Fibroblast of the aortic adventitia (primary cell): ENCODE measurements at places on chromosomes 5 and 9.

DNA sequence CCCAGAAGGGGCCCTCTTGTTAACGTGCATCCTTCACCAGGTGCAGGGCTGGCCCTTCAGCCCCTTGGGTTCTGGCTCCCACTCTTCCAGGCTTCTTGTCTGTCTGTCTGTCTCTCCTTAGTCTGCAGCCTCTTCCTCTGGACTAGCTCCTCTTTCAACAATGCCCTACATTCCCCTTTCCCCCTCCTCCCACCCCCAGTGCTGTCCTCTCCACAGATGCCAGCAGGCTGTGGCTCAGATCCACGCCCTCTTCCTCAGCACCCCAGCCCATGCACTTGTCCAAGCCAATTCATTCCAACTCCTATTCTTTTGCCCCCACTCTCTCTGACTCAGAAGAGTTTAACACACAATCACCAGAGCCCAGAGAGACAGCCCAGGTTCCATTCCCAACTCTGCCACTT is 45.2 kb upstream of the ALDH1B1 start:
- DNase-seq = no peak

GRCh38 chr9:108083796-108084352 is 594.3 kb upstream of the KLF4 start:
- no peak for DNase-seq

DNA sequence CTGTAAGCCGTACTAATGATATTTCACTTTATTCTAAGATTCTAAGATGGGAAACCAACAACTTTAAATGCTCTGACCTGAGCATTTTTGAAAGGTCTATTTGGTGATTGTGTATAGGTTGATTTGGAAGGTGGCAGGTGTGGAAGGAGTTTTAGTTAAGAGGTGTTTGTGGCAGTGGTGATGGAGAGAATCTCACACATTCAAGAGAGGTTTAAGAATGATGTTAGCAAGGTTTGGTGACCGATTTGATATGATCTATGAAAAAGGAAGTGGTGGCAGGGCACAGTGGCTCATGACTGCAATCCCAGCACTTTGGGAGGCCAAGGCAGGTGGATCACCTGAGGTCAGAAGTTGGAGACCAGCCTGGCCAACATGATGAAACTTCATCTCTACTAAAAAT is 319.2 kb upstream of the CD180 start:
- DNase-seq = no peak

- DNase-seq = peak; percentile 94
Measured at GRCh38 chr9:87382900-87383299, 114.8 kb upstream of the DAPK1 start.

DNA sequence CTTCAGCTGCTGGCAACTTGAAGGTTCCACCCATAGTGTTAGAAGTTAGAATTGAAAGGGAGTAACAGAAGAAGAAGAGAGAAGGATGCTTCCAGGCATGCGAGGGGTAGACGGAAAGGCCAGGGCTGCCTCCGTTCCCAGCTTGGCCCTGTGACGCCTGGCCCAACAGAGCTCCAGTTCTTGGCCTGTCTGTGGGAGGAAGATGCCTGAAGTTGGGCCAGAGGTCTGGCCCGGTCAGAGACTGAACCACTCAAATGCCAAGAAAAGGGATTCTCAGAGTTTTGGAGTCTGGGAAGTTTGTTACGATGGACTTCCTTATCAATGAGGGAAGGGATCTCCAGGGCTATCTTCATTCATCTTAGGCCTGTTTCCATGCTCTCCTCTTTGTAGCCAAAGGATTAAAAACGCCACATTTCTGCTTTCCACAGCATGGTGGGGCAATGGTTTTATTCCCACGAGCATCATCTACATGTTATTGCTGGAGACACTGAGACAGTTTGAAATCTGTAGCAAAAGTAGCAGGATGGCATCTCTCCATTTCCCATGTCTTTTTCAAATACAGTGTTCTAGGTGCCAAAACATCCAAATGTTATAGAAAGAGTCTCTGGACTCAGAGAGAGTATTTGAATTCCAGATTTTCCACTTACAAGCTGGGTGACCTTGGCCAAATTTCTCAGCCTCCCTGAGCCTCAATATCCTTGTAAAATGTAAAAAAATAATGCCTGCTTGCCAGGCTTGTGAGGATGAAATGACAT is 65.4 kb upstream of the ANKRD55 start:
- no peak for DNase-seq

DNA sequence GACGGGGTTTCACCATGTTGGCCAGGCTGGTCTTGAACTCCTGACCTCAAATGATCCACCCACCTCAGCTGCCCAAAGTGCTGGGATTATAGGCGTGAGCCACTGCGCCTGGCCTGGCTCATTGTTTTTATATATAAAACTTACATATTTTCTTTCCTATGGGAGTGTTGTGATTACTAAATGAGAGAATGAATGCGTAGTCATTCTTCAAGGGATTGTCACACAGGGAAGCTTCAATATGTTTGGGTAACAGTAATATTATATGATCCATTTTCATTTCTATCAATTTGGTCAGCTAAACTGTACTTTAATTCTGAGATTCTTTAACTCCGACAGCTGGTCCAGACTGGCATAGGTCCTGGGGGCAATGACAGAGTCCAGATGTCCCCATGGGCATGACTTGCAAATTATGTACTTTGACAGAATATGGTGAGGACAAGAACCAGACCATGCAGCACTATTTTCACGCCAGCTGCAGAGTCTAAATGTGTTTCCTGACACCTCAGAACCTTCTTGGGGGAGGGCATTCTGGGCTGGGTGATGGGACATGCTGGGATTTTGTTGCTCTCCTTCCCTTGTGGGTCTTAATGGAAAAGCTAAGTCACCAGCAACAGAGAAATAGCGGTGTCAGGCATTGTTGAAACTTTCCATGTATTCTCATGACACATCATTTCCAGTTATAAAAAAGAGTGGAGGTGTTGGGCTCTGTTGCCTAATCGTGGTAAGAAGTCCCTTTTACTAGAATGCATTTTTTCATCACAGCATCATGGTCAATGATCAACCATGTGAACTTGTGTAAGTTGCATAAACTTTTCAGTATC is 40.9 kb upstream of the TNC start:
- DNase-seq = peak; percentile 71

GRCh38 chr5:96007051-96007450 is 45.4 kb upstream of the ELL2 start:
- no peak for DNase-seq
